ELR (cell line): ENCODE measurements at places on chromosomes 5 and 9.

- no peak for DNase-seq
These were observed 27.0 kb downstream of the SUB1 start for GRCh38 chr5:32612134-32612888.

- DNase-seq = no peak
These were observed 13.4 kb downstream of the IPPK start for GRCh38 chr9:92656537-92656925.

- DNase-seq = peak; percentile 64
These were observed 59.3 kb downstream of the FSTL4 start for GRCh38 chr5:133552925-133553525.

DNA sequence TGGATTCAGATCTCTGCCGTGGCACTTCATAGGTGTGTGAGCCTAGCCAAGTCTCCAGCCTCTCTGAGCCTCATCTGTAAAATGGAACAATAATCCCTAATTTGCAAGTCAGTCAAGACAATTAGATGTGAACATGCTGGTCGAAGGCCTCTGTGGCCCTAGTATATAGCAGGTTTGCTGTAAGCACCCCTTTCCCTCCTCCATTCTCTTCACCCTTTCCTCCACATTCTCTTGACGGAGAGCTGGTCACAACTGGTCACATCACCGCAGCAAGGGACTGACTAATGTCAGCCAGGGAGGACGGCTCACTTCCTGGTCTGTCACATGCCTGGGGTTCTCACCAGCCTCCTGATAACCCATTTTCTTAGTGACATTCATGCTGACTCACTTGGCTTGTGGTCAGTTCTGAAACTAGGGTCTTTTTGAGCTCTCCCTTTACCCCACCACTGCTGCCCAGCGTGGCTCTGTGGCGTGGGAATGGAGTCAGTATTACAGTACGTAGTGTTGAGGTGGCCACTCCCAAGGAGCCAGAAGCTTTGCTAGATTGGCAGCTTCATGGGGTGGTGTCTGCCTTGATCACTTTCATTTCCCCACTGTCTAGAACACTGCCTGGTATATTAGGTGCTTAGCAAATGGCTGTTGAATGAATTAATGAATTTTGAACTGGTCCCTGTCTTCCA is 47.8 kb downstream of the ERGIC1 start:
- peak; percentile 96 for DNase-seq

DNA sequence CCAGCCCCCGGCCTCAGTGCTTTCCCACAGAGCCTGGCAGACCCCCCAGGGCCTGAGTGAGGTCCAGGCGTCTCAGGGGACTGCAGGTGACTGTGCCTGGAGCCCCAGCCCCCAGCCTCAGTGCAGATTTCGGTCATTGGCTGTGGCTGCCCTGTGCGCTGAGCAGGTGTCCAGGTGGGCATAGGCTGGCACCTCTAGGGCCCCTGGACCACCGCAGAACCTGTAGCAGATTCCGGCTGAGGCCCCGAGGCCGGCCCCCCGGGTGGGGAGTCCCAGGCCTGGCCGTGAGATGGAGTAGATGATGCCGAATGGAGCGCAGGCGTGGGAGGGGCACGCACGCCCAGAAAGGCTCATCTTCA is 12.1 kb downstream of the EXD3 start:
- no peak for DNase-seq

DNA sequence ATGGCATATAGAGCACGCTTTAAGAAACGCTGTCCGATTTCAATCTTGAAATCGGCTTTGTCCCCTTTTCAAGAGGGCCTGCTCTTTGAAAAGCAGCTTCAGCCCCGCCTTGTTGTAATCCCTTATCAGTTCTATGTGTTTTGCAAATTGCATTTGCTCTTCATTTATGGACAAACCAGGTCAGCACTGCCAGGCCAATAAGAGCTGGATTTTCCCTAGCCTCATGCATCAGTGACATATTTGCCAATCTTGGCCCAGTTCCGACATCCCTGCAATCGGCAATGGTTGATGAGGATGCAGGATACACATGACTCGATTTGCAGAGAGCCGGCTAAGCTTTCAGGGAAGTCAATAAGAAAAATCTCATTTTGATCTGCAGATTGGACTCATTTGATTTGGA is 529.1 kb upstream of the CLINT1 start:
- no peak for DNase-seq

DNA sequence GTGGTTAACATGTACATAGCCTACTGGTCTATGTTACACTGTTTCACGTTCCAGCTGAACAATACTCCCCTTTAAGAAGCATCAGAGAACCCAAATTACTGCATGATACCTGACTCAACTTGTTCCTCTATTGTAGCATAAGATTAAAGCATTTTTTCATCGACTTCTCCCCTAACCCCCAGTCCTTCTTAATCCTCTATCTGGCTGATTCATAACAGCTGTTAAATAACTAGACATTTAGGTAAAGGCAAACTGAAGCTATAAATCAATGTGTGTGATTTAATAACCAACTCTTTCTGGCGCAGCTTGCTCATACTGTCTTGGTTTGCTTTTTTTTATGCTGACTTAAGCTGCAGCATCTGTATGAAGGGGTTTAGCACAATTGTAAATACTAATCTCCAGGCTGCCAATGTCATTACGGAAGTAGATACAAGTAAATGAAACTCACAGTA is 94.2 kb upstream of the MTAP start:
- no peak for DNase-seq

- peak; percentile 28 for DNase-seq
These were observed 77.0 kb upstream of the DAP start for GRCh38 chr5:10838038-10838437.

DNA sequence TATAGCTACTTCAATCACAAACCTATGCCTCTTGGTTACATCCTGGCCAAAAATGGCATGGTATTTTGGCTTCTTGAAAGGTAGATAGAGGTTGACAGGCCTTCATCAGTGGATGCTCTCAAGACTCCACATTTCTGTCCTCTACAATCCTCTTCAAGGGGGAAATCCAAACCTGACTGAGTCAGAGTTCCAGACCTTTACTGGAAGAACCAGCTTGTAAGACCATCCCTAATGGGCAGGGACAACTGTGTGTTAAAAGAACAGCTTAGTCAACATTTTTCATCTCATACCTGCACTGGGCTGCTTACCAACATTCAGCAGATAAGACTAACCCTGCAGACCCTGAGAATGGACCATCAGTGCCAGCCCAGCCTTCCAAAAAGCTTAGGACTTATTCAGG is 155.7 kb downstream of the CDK5RAP2 start:
- DNase-seq = no peak

DNA sequence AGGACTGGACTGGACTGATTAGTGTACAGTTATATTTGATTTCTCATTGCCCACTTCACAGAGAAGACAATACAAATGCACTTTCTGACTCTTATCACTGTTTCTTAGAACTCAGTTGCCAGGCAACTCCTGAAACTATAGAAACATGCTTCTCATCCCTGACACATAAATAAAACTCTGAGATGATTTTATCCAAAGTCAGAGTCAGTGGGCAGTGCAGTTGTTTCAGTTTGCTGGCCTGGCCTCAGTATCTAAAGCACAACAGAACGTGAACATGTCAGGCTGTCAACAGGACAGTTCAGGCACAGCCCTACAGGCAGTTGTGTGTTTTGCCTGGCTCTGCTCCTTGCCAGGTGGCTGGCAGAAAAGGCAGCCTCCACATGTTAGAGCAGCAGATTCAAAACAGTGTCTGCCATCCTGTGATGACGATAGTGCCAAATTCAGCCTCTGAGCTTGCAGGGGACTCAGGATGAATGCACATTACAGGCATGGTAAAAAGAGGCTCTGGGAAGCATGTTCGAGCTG is 65.1 kb upstream of the CCDC152 start:
- DNase-seq = no peak

GRCh38 chr5:172078726-172079345 is 72.4 kb upstream of the FBXW11 start:
- DNase-seq = no peak

DNA sequence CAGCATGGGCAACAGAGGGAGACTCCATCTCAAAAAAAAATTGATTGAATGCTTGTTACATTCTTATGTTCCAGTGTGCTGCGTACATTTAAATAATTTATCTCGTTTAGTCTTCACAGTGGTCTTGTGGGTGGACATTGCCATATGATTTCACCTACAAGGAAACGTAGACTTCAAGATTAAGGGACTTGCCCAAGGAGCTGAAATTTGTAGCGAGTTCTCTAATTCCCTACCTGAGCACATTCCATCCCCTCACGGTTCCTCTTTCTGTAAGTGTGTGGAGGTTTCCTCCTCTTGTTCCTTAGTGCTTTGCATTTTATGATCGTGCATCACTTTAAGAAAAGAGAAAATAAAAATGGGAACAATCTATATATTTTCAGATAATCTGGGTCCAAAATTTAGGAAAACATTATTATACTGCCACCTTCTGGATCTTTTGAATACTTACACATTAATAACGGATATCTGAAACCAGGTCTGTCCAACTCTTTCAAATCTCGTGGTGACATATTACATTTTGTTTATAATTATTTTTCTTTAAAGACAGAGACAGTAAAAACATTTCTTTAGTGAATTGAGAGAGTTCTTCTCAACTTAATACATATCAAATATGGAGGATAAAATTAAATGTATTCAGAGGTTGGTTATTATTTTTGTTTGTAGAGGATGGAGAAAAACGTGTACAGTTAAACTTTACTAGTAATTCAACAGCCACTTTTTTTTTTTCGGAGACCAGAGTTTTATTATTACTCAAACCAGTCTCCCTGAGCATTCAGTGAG is 29.9 kb upstream of the C7 start:
- peak; percentile 61 for DNase-seq

- DNase-seq = no peak
These were observed 54.1 kb downstream of the IL31RA start for GRCh38 chr5:55905251-55905650.

DNA sequence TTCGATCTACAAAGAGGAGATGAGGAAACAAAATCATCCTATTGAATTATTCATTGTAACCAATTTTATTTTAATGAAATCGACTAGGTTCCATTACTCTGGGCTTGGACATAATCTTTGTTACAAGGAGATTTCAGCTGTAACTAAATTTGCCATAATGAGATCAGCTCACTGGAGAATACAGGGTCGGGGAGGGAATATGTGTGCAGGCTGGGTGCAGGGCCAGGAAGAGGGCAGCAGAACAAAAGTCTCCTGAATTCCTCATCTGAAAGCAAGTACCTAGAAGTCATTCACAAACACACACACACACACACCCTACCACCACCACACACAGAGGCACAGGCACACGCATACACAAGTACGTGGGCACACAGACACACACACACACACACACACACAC is 151.2 kb downstream of the PAPPA start:
- DNase-seq = no peak

DNA sequence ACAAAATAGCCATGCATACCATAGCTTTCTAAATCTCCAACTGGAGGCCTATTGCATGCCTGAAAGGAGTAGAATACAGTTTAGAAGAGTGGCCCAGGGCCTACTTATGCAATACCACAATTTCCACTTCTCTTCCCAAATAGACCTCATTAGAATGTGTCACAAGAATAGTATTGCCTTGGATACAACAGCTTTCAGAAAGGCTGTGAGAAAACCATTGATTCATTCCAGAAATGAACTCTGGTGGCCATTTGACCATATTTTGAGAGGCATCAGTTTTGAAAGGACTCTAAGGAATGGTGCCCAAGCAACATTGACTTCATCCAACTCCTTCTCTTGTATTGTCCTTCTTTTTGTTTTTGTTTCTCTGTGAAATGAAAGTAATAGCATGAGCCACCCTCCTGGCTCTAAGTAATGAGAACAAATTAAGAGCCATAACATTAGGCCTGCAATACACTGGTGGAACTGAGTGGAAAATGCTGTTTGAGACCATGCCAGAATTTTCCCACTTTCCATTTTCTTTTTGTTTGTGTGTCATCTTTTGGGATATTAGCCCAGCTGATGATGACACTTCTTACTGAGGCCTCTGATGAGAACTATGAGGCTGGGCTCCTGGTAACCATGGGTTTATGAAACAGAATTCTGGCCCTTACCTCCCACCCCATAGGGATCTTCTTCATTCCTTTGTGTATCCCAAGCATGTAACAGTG is 90.2 kb downstream of the TMEM174 start:
- DNase-seq = no peak

- no peak for DNase-seq
These were observed 135.0 kb upstream of the SMIM23 start for GRCh38 chr5:171650597-171650996.

GRCh38 chr9:77899679-77900354 is 131.8 kb downstream of the GNAQ start:
- peak; percentile 88 for DNase-seq

GRCh38 chr5:120146787-120147186 is 317.3 kb upstream of the PRR16 start:
- peak; percentile 46 for DNase-seq

- DNase-seq = no peak
These were observed 28.8 kb downstream of the C5 start for GRCh38 chr9:121021301-121021700.

DNA sequence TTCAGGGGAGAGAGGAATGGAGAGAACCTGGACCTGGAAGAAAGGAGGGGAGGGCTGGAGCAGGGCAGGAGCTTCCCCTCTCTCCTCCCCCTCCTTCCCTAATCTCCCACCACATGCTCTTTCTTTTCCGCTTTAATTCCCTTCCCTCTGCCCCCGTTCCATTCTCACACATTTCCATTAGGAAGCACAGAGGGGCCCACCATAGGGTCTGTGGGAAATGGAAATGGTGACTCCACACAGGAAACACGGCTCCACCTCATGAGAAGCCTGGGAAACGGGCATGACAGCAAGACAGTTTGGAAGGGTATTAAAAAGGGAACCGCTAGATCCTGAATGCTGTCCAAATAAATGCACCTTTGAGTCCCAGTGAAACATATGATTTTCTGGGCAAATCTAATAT is 64.9 kb upstream of the ENTREP1 start:
- peak; percentile 8 for DNase-seq

DNA sequence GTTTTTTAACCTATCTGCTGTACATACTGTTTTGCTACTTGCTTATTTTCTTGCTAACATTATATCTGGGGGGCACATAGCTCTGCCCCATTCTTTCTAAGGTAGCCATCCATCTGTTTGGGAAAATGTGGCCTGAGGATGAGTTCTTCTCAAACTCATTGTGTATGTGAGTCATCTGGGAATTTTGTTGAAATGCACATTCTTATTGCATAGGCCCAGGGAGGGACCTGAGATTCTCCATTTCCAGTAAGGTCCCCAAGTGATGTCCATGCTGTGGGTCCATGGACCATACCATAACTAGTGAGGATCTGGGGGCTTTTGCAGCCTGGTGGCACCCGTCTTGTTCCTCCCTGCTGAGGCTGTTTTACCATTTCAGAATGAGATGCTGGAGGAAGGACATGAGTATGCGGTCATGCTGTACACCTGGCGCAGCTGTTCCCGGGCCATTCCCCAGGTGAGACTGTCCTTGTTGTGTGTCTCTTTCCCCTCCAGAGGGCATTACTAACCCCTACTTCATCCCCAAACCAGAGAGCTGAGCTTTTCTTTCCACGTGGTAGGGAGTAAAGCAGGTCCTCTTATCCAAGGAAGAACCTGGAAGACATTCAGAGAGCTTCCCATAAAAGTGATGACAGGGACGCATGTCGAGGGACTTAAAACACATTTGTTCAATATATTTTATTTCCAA is 28.6 kb downstream of the CYFIP2 start:
- DNase-seq = no peak

DNA sequence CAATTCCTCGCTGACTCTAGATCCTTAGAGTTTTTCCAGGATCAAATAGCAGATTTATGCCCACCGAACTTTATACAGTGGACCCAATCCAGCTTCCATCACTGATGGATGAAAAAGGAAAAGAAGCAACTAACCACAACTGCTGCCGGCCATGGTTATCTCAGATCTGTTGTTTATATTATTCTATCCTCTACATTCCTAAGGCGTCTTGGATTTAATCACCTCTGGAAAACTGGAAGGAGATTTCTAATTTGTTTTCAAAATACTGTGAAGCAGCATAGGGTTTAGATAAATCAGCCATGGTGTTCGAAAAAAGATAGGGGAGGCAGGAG is 663 bp upstream of the ZNF366 start:
- DNase-seq = peak; percentile 61

GRCh38 chr5:147398860-147399259 is 111.0 kb downstream of the DPYSL3 start:
- DNase-seq = no peak
